ENCODE measurements at places on chromosomes 16 and 17. TPM values are rescaled to one million over a fixed set of nuclear protein-coding genes. Genes with fewer than 3 reads are reported as not detected.
A peak's percentile ranks its signal among the peaks of the same experiment; 100 is the strongest.

The TSNAXIP1 gene
- total RNA-seq: 0.22 TPM

The PRSS36 gene
- 0.99 TPM for total RNA-seq

The TP53TG3C gene
- not detected for total RNA-seq

The HCRT gene
- total RNA-seq: not detected

The GPR142 gene
- total RNA-seq: not detected

The COX4I1 gene
- total RNA-seq: 440 TPM

The C17orf78 gene
- total RNA-seq: not detected

The KRTAP1-1 gene
- not detected for total RNA-seq

The NLRC3 gene
- total RNA-seq: 2.6 TPM

The SLC52A1 gene
- under 0.01 TPM for total RNA-seq

The COA3 gene
- 83.3 TPM for total RNA-seq

The ZPBP2 gene
- total RNA-seq: not detected

The SCARF1 gene
- 68.0 TPM for total RNA-seq

The RBFOX1 gene
- not detected for total RNA-seq

The CPHXL gene
- not detected for total RNA-seq

The G6PC1 gene
- total RNA-seq: not detected

The ANKS4B gene
- total RNA-seq: not detected

The ZACN gene
- not detected for total RNA-seq

The KSR1 gene
- 18.1 TPM for total RNA-seq

The OSGIN1 gene
- total RNA-seq: 1.3 TPM

The KRT16 gene
- total RNA-seq: not detected

- no peak for DNase-seq
Observed at GRCh38 chr16:57360321-57360935, 1.8 kb downstream of the CCL22 start.

DNA sequence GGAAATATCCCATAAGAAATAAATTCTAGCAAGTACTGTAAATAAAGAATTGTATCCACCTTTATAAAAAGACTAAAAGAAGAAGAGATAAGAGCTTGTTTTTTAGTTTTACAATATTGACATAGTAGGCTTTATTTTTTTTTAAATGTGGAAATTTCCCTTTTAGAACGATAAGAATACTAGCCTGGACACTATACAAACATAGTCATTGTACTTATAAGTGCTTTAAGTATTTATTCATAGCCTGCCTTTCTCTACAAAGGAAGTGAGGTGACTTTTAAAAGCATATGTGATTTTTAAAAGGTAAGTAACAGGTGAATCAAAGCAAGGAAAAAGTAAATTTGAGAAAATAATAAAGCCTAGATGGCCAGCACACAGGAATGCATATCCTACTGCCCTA lies 17.7 kb downstream of the TOX3 start:
- DNase-seq: no peak

DNA sequence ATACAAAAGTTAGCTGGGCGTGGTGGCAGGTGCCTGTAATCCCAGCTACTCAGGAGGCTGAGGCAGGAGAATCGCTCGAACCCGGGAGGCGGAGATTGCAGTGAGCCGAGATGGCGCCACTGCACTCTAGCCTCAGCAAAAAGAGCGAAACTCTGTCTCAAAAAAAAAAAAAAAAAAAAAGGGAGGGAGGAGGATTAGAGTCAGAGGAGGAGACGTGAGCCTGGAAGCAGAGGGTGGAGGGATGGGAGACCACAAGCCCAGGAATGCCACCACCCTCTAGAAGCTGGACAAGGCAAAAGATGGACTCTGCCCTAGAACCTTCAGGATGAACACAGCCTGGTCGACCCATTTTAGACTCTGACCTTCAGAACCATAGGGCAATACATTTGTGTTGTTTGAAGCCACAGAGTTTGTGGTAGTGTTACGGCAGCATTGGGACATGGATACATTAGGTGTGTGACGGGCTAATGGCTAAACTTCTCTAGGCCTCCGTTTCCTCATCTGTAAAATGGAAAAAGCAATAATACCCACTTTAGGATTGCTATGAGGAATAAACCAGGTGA lies 2.1 kb upstream of the SMIM22 start:
- DNase-seq: no peak

- no peak for DNase-seq
Observed at GRCh38 chr17:7894866-7895265, 6.3 kb downstream of the CHD3 start.

DNA sequence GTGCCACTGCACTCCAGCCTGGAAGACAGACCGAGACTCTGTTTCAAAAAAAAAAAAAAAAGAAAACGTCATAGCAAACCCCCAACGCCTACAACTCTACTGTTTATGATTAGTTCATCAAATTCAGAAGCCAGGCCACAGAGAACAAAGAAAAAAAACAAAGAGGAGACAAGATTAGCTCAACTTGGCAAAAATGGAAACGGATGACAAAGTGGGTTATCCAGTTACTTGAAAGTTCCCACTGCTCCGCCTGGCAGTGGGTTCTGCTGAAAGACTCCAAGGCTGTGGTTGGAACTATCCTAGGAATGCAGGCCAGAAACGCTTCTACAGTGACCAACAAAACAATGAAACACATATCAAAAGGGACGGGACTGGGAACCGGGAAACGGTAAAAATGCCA lies 53.1 kb downstream of the MRM3 start:
- DNase-seq: no peak

GRCh38 chr16:800834-801511 lies 439 bp upstream of the GNG13 start:
- no peak for DNase-seq

DNA sequence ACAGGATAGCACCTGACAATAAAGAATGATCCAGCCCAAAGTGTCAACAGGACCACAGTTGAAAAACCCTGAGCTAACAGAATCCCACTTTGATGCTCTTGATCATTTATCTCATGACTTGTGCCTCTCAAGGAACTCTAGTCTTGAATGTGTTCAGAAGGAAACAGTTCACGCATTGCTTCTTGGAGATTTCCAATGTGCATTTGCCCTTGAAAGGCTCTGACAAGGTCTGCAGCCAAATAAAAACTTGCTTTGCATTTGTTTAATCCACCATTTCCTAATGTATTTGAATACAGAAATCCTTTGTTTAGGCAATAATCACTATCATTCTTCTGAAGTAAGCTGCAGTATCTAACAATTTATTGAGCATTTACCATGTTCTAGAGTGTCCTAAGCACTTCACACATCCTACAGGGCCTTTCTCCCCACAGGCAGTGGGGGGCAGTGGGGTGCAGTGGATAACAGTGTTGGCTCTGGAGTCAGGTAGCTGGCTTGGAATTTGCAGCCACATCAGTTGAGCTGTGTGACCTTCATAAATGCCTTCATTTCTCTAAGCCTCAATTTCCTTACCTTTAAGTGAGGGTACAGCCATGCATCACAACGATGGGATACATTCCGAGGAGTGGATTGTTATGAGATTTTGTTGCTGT lies 239.7 kb downstream of the XYLT1 start:
- no peak for DNase-seq

GRCh38 chr16:63998-64913 lies 8.2 kb downstream of the RHBDF1 start:
- no peak for DNase-seq

DNA sequence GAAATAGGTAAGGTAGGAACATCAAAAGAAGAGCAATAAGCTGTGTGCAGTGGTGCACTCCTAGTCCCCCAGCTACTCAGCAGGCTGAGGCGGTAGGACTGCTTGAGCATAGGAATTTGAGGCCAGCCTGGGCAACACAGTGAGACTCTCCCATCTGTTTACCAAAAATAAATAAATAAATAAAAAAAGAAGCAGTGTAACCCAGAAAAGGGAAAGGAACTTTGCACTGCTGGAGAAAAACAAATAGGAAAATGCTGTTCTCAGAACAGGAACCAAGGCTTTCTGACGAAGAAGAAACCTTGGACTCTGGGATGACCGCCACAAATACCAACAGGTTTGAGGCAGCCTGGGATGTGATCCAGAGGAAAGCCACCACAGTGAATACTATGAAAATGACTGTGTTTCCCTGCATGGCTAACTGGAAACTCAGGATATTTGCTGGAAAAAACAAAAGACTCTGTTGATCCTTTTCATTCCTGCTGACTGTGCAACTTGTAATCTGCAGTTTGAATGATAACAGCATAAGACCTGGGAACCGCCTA lies 41.2 kb downstream of the TTC19 start:
- DNase-seq: no peak

- DNase-seq: peak; percentile 74
Observed at GRCh38 chr17:51372345-51373004, 112.1 kb downstream of the UTP18 start.

DNA sequence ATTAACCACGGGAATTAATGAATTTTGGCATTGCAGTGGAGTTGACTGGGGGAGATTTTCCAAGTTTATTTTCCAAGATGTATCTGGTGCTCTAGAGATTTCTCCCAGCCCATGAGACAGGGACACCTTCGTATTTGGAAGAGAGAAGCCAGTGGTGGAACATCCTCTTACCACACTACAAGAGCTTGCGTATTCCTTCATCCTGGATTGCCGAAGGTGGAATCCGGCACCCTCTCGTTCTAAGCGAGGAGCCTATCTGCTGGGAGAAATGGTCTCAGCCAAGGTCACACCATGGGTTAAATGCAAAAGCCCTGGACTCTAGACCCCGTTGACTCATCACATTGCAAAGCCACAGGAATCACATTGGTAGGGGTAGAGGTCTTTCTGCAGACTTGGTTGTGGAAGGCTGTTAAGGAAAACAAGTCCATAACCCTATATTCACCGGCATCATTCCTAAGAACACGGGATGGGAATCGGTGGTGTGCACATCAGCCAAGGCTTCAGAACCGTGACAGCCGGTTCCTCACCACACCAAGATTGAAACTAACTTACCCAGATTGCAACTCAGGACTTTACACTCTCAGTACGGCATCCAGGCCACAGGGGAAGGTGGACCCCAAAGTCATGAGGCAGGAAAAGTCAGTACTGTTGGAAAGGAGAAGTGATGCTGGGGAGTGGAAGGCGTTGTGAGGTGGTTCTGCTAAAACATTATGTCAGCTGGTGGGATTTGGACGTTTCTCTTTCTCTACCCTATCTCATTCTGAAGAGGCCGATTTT lies 259.8 kb downstream of the CPPED1 start:
- no peak for DNase-seq

- DNase-seq: no peak
Observed at GRCh38 chr17:2792366-2793169, 3.7 kb upstream of the RAP1GAP2 start.

- DNase-seq: no peak
Observed at GRCh38 chr16:89729863-89730593, 8.7 kb downstream of the ZNF276 start.

- no peak for DNase-seq
Observed at GRCh38 chr17:33832262-33832661, 422.8 kb upstream of the CCL2 start.

- no peak for DNase-seq
Observed at GRCh38 chr17:18960241-18960665, 8.3 kb downstream of the SLC5A10 start.

GRCh38 chr16:1610071-1610898 lies 1.6 kb downstream of the IFT140 start:
- DNase-seq: peak; percentile 88

DNA sequence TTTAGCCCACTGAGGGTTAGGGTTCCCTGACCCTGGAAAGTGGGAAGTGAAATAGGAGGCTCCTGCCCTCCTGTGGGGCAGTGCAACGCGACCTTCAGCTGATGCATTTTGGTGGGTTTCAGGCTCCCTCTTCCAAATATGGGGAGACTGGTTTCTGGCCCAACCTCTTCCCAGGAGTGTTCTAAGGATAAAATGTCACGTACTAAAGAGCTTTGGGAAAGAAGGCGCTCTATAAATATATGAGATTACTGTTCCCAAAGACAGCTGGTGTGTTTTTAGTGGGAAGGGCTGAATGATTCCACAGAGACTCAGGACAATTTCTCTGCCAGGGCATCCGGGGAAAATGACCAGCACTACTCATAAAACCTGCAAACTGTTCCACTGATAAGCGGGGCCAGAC lies 9.8 kb downstream of the SLC35B1 start:
- DNase-seq: no peak

GRCh38 chr17:75404223-75404730 lies 1.2 kb downstream of the GRB2 start:
- DNase-seq: peak; percentile 70

- DNase-seq: no peak
Observed at GRCh38 chr17:17780922-17781590, 55.7 kb downstream of the SREBF1 start.

DNA sequence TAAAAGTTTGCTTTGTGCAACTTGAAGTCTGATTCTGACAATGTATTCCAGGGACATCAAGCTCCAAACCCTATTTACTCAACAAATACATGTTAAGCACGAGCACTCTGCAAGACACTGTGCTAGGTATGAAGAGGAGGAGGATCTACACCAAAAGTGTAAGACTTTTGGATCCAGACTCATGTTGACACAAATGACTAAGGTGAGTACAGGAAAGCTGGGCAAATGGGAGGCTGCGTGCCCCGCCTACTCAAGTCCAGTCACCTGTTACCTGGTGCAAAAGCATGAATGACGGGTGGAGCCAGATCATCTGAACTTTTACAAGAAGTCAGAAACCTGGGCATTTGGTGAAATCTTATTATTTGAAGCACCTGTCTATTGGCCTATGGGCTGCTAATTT lies 120.7 kb downstream of the ABCC12 start:
- DNase-seq: no peak

GRCh38 chr16:50613964-50614474 lies 65.8 kb downstream of the NKD1 start:
- DNase-seq: no peak

- DNase-seq: no peak
Observed at GRCh38 chr17:16005636-16006035, 6.0 kb downstream of the TTC19 start.

DNA sequence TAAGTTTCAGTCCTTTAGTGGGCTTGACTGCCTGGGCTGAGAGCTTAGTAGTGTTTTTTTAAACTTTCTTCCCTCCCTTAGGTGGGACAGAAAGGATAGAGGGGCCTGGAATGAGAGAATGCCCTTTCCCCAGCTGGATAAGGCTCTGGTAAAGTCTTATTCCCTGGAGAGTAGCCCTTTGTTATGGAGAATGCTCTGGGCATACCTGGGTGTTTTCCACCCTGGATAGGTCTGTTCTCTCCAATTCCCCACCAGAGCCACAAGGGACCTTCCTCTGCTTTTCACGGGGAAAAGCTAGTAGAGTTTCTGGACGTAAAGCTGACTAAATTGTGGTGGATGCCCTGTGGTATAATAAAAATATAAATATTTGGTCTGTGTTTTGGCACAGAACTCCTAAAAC lies 164.1 kb downstream of the HS3ST4 start:
- DNase-seq: no peak

DNA sequence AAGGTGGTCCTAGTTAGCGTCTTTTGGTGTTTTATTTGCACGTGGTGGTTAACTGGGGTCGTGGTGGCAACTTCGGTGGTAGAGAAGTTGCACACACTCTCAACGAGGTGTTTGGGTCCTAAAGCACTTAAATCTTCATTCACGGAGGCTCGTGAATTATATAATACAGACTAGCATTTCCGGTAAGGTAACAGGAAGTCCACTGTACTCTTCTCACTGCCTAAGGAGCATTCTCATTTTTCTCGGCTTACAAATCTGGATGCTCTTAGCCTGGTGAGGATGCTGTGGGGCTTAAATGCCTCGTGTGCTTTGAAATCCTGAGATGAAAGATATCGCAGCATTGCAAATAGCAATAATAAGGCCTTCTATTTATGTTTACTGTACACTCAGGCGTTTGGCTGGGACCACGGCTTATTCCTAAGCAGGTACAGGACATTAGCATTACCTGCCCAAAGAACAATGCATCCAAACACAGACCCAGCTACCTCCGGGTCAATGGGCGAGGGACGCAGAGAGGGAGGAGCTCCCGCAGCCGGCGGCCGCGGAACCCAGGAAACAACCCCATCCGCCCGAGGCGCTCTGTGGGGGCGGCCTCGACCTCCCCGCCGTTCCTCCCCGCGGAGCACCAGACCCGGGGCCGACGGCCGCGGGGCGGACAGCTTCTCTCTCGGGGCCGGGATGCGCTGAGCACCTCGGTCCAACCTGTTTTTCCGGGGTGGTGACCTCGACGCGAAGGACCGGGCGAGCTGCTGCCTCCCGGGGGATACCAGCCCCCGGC lies 856 bp downstream of the DNAJA2 start:
- DNase-seq: no peak
